ENCODE measurements at places on chromosomes 5 and 9.

DNA sequence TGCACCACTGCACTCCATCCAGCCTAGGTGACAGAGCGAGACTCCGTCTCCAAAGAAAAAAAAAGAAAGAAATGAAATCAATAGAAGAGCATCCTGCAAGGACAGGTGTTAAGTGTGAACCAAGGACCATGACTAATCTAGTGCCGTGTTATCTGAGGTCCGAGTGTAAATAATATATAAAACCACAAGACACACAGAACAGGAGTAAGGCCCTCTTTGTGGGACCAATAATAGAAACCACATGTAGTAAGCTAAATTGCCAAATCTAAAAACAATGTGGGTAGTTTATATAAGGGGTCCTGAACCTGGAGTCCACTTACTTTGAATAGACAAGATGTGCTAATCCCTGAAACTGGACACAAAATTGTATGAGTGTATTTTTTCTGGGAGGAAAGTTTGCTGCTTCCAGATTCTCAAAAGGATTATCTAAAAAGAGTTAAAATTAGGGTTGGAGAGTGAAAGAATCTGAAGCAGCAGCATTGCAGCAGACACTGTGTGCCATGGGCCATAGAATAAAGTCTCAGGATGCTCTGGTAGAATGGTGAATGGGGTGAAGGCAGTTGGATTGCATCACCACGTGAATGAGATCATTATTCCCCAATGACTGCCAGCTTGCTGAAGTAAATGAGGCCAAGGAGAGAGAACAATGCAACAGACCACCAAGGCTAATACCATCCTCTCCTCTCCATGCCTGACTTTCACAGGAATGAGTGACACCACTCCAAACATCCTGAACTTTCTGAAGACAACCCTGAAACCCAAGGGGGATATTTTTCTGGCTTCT is 222.7 kb downstream of the DCP2 start:
- no peak for DNase-seq

DNA sequence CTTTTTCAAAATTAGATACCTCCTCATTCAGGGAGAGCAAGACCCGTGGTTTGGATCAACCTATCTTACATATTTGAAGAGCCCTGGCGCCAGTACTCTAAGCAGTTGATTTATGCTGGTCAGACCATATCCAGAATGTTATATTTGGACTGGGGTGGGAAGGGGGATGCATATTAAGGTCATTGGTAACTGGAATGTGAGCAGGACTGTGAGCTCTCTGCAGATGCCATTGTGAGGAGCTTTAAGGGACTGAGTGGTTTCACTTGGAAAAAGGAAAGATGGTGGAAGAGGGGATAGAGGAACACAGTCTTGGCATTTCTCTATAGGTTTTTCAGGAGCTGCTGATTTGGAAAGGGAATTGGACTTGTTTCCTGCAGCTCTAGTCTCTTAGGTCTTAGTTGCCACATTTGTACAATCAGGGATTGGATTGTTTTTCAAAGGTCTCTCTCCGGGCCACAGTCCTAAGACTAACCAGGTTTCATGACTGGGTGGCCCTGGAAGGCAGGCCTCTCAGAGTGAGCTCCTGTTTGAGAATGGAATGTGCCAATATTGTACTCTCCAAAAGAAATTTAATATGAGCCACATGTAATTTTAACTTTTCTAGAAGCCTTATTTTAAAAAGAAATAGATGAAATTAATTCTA is 25.8 kb upstream of the F2R start:
- DNase-seq, result no peak

DNA sequence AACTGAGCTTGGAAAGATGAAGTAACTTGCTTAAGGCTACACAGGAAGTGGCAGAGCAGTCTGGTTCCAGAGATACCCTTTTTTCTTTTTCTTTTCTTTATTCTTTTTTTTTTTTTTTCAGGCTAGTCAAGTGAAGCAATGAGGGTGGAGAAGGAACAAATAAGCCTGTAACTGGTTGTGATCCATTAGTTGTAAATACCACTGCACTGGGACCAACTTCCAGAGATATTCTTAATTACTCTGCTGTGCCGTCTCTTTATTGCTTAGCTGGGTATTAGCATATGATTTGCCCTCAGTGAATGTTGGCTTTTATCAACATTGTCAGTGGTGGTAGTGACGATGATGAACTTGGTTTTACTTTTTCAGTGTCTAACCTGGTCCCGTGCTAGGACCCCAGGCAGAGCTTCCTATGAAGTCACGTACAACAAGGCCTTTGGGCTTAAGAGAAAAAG is 26.7 kb downstream of the LNPEP start:
- DNase-seq, result no peak

GRCh38 chr5:38518341-38518740 is 38.1 kb downstream of the LIFR start:
- DNase-seq, result no peak

DNA sequence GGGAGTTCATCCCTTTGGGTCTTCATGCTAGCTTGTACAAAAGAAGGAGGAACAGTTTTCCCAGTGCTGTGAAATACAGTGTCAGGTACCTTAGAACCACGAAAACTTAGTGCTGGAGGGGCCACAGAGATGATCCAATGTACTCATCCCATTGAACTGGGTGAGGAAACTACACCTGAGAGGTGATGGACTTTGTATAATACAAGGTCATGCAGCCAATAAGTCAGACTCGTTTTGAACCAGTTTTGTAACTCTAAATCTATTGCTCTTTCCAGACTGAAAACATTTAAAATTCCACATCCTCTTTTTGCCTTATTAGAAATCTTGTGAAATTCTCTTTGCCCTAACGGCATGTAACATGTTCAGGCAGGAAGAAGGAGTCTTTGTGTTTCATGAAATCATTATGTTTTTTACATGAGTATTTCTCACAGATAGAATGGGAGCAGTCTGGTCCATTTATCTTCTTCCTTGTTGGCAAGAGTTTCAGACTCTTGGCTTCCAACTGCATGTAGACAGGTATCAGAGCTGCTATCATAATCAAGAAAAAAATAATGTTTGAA is 146.8 kb upstream of the FBXL7 start:
- DNase-seq, result no peak

DNA sequence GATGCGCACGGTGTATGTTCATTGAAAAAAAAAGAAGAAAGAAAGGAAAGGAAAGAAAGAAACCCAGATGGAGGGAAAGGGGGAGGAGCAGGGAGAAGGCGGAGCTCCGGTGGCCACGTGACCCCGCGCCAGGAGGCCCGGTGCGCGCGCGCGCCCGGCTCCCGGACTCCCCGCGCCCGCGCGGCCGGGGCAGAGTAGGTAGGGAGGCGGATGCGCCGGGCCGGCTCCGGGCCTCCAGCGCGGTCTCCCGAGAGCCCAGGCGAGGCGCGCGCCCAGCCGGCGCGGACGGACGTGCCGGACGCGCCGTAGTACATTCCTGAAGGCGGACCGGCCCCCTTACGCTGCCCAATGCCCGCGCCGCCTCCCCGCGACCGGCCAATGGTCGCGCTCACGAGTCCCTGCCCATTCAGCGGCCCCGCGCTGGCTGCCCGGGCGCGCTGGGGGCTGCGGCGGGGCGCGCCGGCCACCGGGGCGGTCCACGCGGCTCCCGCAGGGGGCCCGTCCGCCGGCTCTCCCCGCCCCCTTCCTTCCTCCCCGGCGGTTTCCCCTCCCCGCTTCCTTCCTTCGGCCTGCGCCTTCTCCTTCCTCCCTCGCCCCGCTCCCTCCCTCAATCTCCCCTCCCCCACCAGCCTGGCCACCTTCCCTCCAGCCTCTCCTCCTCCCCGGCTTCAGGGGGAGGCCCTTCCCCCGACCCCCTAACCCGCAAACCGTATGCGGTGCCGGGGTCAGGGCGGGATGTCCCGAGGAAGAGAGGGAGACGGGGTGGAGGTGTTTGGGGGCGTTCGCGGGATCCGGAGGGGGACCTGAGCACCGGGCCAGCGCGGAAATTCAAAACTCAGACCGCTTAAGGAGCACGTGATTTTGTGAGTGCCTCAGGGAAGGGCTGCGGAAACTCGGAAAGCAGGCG is 5.8 kb downstream of the PTCH1 start:
- DNase-seq, result peak; percentile 95

GRCh38 chr5:173853370-173854131 is 34.6 kb upstream of the CPEB4 start:
- no peak for DNase-seq

DNA sequence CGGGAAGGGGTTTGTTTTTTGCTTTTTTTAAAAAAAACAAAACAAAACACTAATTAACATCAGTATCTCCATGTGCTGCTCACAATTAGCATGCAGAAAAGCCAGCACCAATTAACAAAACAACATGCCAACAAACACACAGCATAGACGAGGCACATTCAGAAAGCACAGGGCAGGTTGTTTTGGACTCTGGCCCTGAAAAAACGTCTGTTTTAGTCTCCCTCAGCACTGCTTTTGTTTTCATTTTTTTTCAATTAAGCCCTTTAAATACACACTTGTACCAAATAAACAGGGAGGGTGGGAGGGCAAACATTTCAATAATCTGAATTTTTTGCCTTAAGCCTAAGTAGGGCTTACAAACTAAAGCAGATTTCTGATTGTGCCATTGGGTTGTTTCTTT is 309.6 kb downstream of the DTWD2 start:
- DNase-seq, result no peak

- peak; percentile 56 for DNase-seq
These were observed 2.8 kb upstream of the OR2V1 start for GRCh38 chr5:181133610-181134231.

DNA sequence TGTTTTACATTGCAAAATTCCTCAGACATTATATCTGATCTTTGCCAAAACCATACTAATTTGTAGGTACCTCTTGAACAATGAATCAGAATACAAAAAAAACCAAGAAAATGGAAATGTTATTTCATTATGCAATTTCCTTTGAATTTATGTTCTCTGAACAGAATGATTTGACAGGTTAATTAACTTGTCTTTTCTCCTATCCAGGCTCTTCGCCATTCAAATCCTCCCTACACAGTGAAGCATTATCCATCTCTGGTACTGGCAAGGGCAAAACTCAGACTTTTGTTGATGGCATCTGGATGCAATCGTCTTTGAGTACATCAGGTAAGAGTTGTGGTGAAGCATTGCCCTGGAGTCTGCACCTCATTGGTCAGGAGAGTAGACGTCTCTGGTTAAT is 655.7 kb upstream of the ITGA1 start:
- DNase-seq, result no peak

Data from femur (tissue), 1 donor.